ENCODE measurements at places on chromosomes 3 and 15.

GRCh38 chr15:66704019-66704802 is 2.2 kb downstream of the SMAD6 start:
- no peak for DNase-seq

GRCh38 chr3:158560979-158561378 is 10.0 kb upstream of the MLF1 start:
- no peak for DNase-seq

DNA sequence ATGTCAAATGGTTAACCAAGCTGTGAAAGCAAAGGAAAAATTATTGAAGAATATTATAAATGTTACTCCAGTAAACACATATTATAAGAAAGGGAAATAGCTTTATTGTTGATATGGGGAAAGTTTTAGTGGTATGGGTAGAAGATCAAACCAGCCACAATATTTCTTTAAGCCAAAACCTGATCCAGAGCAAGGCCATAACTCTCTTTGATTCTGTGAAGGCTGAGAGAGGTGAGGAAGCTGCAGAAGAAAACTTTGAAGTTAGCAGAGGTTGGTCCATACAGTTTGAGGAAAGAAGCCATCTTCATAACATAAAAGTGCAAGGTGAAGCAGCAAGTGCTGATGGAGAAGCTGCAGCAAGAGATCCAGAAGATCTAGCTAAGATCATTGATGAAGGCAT is 54.8 kb downstream of the LYZL4 start:
- no peak for DNase-seq

DNA sequence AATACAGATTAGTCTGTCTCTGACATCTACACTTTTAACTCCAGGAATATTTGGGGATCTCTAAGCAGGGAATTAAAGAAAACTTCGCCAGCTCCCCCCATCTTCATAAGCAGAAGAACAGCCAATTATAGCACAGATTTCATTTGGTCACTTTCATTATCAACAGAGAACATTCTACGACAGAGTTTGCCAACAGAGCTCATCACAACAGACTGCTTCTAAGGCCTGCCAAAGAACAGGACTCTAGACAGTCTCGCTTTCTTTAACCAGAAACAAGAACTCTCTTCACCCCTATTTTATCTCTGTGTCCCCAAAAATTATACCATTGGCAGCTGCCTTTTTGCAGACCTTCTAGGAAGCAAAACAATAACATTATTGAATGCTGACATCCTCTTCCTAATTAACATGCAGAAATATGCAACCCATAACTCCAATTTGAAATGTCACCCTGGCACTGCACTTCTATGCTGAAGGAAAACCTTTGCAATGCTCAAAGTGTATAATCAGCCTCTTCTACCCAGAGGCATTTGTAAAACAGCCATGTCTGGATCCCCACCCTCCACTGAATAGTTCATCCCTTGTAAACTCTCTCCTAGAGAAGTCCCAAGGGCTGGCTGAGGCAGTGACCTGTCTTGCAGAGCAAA is 552.8 kb downstream of the MAGI1 start:
- no peak for DNase-seq

DNA sequence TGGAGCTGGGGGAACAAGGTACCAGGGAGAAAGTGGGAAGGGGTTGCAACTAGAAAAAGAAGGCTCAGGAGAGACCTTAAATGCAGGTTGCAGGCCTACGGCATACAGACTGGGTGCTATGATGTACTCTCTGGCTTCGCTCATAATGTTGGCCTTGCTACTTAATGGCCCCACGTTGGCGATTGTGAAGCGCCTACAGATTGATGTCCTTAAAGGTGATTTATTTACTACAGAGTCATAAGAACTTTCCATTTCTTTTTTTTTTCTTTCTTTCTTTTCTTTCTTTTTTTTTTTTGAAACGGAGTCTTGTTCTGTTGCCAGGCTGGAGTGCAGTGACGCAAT is 25.4 kb downstream of the ZBTB38 start:
- DNase-seq: no peak

- DNase-seq: no peak
Observed at GRCh38 chr3:195163719-195164572, 107.0 kb downstream of the XXYLT1 start.

- no peak for DNase-seq
Observed at GRCh38 chr3:5301651-5302297, 114.3 kb downstream of the EDEM1 start.

GRCh38 chr15:50500352-50500751 is 46.1 kb downstream of the USP50 start:
- peak; percentile 3 for DNase-seq

DNA sequence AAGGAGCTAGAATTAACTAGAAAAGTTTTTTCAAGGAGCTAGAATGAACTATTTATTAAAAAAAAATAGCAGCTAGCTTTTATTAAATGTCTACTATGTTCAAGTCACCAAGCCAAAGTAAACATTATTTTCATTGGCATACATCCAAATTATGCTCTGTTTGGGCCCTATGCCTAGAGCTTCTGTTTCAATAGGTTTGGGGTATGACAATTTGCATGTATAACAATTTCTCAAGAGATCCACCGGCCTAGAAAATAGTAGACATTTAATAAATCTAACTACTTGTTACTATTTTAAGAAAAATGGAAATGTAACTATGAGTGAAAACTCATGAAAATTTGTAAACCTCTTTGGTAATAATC is 8.0 kb downstream of the GABRR3 start:
- DNase-seq: no peak

GRCh38 chr15:42707068-42707467 is 29.9 kb downstream of the CDAN1 start:
- peak; percentile 25 for DNase-seq

GRCh38 chr3:43218156-43218555 is 68.2 kb upstream of the SNRK start:
- DNase-seq: no peak

- DNase-seq: peak; percentile 86
Observed at GRCh38 chr15:74240002-74240568, 4.0 kb downstream of the CCDC33 start.

- DNase-seq: no peak
Observed at GRCh38 chr3:29901097-29901496, 620.2 kb downstream of the RBMS3 start.

GRCh38 chr15:58459560-58459959 is 27.8 kb downstream of the LIPC start:
- DNase-seq: no peak

- DNase-seq: no peak
Observed at GRCh38 chr3:13191016-13191415, 117.8 kb upstream of the IQSEC1 start.

DNA sequence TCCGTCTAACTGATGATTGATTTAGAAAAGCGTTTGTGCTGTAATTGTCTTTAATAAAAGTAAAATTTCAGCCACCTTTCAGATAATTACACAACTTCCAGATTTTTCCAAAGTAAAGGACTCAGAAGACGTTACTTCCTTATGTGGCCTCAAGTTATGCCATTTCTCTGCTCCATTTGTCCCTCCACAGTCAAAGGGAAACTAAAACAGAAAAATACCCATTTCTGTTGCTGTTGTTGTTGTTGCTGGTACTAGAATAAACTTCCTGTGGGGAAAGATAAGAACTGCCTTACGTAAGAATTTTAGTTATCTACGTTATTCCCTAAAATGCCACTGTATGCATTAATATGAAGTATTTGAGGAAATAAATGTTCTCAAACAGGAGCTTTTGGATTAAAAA is 153.9 kb downstream of the P3H2 start:
- no peak for DNase-seq

DNA sequence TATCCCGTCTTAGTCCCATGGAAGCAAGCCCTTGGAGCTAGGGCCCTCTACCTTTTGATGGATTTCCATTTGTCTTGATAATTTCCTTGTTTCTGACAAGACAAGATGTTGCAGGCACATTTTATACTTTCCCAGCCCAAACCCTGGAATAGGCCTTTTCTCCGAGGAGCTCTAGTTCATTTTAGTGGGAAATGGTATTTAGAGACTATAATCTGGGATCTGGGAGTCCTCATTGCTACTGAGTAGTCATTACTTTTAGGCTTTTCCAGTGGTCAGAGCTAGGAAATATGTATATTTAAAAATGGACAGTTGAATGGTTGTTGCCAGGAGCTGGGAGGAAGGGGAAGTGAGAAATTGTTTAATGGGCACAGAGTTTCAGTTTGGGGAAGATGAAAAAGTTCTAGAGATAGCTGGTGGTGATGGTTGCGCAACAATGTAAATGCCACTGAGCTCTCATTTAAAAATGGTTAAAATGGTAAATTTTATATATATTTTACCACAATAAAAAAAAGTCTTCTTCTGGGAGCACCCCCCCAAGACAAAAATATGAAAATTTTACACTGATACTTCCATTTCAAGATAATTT is 31.6 kb downstream of the MLH1 start:
- no peak for DNase-seq

- peak; percentile 89 for DNase-seq
Observed at GRCh38 chr3:112013058-112013783, 14.5 kb downstream of the TAGLN3 start.

GRCh38 chr3:19539518-19540392 is 391.4 kb downstream of the KCNH8 start:
- no peak for DNase-seq

GRCh38 chr3:179732661-179733348 is 80.0 kb downstream of the USP13 start:
- no peak for DNase-seq

DNA sequence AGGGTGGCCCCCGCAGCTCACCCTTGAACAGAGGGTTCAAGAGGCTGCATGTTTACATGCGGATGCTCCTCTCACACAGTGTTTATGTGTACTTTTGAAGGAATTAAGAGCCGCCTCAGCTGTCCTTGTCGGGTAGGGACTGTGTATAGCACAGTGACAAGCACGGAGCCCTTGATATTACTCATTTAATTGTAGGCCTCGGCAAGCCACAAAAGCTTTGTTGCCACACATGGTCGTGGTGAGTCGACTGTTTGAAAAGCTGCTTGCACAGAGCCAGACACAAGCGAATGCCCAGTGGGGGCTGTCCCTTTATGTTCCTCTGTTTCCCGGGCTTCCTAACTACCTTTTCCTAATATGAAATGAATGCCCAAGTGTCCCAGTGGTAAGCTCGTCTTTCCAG is 4.5 kb downstream of the ESYT3 start:
- no peak for DNase-seq

DNA sequence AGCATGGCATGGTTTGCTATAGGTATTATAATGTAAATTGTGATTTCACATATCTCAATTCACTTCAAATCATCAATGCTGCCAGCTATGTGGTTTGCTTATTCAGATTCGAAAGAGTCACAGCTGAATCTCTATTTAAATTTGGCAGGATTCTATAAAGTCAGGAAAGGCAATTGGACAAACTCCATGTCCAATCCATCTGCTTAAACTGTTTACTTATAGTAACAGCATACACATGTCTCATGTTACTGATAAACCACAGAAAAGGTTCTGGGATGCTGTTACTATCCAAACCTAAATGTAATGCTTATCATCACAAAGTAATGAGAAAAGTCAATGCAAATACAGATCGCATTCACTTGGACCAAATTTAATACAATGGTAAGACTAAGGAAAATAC is 229.7 kb downstream of the ISL2 start:
- DNase-seq: peak; percentile 43

DNA sequence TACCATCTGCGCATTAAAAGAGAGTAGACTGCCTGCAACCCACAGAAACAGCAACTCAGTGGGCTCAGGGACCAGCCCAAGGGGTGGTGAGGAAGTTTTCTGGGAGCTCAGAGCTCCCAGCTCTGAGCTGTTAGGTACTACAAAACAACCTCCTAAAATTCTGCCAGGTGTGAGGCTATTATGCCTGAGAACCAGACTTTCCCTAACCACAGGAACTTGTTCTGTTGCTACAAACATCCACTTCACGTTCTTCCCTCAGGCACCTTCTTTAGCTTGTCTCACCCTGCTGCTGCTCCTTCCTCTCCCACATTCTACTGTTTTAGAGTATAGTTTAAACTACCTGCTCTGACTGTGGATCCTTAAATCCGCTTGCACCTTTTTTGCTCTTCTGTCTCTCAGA is 399.4 kb downstream of the ROBO1 start:
- DNase-seq: no peak

- no peak for DNase-seq
Observed at GRCh38 chr3:28917895-28918475, 362.9 kb upstream of the RBMS3 start.

- DNase-seq: no peak
Observed at GRCh38 chr15:78243491-78243941, 9.2 kb upstream of the ACSBG1 start.

GRCh38 chr3:102661707-102662497 is 227.1 kb downstream of the ZPLD1 start:
- no peak for DNase-seq

DNA sequence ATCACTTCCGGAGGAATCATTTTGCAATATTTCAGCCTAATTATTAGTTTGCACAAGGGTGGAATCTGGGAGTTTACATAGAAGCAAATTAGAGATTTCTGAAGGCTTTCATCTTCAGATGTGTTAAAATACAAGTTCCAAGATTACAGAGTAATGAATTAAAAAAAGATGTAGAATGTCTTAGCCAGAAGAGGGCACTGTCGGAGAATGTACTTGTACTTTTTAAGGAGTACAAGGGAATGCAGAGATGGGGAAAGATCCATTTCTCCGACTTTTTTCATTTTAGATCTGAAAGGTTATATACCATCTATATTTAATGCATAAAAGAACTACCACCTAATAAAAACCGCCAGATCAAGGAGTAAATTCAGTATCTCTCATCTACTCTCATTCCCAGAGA is 43.1 kb upstream of the WDR5B start:
- peak; percentile 82 for DNase-seq

DNA sequence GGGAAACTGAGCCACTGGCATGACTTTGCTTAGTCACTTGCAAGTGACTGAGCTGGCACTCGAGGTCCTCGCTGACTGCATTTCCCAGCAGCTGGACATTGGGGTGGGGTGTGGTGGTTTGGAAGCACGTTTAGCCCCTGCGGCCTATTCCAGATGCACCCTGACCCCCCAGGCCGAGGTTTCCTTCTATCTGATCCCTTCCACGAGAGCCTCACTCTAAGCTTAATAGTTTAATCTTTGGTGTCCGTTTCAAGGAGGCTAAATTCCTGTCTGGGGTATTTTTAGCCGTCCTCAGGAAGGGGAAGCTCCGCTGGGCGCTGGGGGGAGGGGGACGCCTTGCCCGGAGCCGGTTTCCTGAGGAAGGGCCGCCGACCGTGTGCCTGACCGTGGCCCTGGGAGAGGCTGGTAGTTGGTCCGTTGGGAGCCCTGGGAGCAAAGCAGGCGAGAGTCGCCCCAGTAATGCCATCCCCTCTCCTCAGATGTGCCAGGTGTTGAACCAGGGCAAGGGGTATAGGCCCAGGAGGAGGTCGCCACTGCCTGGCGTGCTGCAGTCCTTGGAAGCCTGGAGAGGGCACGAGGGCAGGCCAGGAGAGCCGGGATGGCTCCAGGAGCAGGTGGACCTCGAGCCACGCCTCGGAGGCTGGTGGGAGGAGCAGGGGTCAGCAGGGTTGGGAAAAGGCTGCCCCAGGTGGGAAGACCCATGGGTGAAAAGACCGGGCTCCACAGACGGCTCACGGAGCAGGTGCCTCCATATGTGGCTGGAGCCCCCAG is 37.2 kb downstream of the IDH2 start:
- DNase-seq: no peak

DNA sequence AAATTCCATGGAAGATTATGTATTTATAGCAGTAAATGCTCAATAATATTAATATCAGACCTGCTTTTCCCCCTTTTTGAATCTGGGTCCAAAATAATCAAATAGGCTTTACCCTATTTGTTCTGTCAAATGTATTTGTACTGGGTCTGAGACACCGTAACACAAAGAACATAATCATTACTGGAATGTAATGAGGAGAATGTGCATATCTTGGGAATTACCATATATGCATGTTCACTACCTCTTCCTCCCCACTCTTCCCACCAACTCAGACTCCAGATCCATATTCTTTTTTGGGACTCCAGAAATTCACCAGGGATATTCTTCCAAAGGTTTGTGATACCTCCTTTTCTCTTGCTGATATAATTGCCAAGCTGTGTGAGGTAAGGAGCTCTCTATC is 237.1 kb downstream of the KCNMB2 start:
- no peak for DNase-seq

Data from adipocyte (in vitro differentiated cells).